NCI-H460 (cell line): ENCODE measurements at places on chromosomes 2 and 18. TPM values are rescaled to one million over a fixed set of nuclear protein-coding genes. Genes with fewer than 3 reads are reported as not detected.

DNA sequence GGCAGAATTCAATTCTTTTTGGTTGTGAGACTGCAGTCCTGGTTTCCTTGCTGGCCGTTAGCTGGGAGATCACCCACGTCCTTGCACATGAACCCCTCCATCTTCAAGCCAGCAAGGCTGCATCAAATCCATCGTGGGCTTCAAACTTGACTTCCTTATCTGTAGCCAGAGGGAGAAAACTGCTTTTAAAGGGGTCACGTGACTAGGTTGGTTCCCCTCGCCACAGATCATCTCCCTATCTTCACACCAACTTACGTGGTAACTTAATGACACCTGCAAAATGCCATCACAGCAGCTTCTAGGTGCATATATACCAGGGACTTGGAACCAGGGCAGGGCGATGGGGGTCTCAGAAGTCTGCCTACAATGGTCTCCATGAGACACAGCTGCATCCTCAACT lies 169.5 kb downstream of the MTCL1 start:
- no peak for DNase-seq

The ZFAND2B gene
- total RNA-seq, result 21.5 and 22.1 TPM in 2 replicates

DNA sequence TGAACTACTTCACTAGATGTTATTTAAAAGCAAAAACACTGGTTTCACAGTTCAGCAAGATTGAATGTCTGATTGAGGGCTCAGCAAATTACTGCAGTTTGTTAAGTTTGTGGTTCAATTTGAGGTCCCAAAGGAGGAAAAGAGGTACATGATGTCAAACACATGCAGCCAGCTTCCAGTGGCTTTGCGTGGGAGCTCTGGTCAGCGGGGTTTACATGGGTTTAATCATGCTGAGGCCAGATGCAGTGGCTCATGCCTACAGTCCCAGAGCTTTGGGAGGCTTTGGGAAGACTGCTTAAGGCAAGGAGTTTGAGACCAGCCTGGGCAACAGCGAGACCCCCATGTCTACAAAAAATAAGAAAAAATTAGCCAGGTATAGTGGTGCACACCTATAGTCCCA lies 111.5 kb downstream of the MAPK4 start:
- no peak for DNase-seq

The SLC9A4 gene
- total RNA-seq, result not detected in 2 replicates

GRCh38 chr2:1988594-1988993 lies 244.3 kb upstream of the PXDN start:
- DNase-seq, result no peak

DNA sequence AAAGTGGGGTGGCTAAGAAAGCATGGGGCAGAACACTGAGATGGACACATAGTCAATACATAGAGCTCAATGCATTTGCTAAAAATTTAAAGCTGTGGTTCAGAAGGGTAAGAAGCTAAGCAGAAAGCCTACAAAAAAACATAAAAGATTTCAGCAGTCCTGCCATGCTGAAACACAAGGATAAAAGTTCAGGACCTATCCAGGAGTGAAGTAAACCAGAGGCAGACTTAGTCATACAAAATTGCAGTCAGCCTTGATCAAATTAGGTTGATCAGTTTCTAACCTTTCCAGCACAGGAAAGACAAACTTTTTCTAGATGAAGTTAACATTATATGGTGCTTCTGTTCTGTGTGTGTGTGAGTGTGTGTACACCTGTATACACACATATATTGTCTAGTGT lies 120.8 kb upstream of the RBMS1 start:
- DNase-seq, result no peak

The IL1RL1 gene
- 4.5 and 4.7 TPM in 2 replicates for total RNA-seq

The PSD4 gene
- 0.64 and 0.89 TPM in 2 replicates for total RNA-seq

The PLA2R1 gene
- 20.2 and 22.8 TPM in 2 replicates for total RNA-seq

DNA sequence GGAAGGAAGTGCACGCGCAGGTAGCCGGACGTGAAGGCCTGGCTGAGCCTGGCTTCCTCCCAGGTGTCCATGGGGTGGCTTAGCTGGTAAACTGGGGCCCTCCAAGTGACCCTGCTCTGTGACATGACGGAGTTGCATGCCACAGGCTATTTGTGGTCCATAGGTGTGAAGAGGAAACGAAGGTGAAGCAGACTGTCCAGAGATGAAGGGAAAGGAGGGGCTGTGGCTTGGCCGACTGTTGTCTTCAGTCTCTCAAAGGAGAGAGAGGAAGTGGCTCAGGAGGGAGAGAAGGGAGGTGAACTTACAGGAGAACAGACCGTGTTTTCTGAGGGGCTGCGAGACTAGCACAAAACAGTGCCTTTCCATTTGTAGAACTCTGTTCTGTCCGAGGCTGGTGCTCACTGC lies 19.3 kb downstream of the INPP5D start:
- DNase-seq, result no peak
